ENCODE measurements at places on chromosomes 16 and 17.
A peak's percentile ranks its signal among the peaks of the same experiment; 100 is the strongest.

DNA sequence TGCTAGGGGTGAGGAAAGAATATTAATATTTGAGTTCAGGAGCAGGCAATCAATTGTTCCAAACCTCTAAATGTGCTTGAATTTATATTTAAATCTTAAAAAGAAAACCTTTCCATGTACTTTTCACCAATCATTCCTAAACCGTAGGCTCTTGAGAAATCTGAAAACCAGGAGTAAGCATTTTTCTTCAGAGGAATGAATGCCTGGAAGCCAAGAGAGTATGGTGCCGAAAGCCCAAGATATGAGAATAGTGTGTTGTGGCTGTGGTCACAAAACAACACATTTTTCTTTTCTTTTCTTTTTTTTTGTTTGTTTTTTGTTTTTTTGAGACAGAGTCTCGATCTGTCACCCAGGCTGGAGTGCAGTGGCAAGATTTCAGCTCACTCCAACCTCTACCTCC is 37.6 kb downstream of the TEX2 start:
- DNase-seq: no peak

DNA sequence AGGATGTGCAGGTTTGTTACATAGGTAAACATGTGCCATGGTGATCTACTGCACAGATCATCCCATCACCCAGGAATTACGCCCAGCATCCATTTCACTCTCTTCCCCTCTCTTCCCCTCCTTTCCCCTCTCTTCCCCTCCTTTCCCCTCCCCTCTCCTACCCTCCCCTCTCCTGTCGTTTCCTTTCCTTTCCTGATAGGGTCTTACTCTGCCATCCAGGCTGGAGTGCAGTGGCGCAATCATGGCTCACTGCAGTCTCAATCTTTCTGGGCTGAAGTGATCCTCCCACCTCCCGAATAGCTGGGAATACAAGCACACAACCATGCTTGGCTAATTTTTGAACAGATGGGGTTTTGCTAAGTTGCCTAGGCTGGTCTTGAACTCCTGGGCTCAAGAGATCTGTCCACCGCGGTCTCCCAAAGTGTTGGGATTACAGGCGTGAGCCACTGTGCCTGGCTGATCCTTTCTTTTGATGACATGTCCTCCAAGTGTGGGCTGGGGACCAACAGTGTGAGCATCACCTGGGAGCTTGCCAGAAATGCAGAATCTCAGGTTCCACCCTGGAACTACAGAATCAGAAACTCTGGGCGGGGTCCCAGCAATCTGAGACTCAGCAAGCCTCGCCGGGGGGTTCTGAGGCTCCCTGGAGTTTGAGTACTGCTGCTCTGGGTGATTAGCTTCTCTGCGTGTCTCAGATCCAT is 10.8 kb downstream of the ATP2C2 start:
- DNase-seq: no peak

DNA sequence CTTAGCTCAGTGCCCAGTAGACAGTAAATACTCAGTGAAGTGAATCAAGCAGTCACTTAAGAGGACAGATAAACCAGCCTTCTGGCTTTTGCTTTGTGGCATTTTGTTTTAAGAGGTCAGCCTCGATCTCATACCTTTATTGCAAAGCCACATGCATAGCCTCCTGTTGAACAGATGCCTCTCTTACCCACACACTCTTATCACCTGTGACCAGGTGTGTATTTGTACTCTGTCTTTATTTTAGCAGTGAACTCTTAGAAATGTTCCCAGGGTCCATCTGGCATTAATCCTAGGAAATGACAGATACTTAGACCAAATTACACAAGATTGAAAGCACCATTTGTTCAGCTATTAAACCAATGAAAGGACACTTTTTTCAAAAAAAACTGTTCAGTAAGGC is 1426.5 kb downstream of the CDH11 start:
- no peak for DNase-seq

GRCh38 chr16:72609933-72610332 is 438.0 kb upstream of the PMFBP1 start:
- no peak for DNase-seq

DNA sequence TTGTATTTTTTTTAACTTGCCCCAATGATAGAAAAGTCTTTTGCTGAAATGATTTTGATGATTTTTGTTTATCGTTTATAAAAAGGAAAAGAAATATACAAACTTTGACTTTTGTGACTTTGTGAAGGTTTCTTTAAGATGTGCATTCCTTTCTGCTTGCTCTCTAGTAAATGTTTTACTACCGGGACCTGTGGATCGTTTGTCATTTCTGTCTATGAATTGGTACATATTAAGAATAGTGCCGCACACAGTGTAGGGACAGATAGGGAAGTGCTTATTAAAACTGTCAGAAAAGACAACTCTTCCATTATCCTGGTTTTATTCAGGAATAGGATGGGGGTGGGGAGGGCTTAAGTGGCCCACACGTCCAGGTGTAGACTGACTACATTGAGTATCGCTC is 8.1 kb upstream of the PSMC5 start:
- DNase-seq: no peak

GRCh38 chr16:68062910-68063393 is 22.2 kb upstream of the NFATC3 start:
- DNase-seq: no peak

GRCh38 chr16:56370875-56371659 is 54.3 kb downstream of the AMFR start:
- no peak for DNase-seq

- DNase-seq: peak; percentile 17
Measured at GRCh38 chr17:61862105-61862574, 1.2 kb downstream of the BRIP1 start.

DNA sequence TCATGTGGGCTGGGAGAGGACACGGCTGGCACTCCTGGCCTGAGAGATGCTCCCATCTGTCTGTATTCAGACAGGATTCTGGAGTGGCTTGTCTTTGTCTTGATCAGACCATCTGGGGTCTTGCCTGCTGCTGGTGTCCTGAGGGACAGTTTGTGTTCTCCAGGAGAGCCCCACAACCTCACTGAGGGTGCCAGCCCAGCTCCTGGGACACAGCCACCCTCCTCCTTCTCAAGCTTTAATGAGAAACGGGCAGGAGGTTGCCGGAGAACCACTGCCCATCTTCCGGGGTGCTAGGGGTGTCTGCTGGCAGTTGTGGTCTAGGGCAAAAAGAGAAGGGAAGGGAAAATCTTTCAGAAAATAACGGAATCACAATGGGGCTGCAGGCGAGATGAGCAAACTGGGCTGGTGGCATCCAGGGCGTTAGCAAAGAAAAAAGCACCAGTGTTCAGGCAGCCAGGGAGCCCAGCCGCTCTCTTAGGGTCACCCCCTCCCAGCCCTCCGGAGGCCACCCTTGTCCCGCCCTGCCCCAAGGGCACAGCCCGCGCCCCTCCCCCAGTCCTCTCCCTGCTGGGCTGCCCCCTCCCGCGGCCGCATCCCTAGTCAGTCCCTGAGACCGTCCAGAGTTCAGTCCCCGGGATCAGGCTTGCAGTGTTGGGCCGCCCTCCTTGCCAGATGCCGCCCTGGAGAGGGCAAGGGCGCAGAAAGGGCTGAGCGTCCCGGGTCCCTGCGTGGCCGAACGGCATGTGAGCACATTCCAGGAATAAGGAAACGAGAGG is 824.7 kb downstream of the KCNJ18 start:
- no peak for DNase-seq

DNA sequence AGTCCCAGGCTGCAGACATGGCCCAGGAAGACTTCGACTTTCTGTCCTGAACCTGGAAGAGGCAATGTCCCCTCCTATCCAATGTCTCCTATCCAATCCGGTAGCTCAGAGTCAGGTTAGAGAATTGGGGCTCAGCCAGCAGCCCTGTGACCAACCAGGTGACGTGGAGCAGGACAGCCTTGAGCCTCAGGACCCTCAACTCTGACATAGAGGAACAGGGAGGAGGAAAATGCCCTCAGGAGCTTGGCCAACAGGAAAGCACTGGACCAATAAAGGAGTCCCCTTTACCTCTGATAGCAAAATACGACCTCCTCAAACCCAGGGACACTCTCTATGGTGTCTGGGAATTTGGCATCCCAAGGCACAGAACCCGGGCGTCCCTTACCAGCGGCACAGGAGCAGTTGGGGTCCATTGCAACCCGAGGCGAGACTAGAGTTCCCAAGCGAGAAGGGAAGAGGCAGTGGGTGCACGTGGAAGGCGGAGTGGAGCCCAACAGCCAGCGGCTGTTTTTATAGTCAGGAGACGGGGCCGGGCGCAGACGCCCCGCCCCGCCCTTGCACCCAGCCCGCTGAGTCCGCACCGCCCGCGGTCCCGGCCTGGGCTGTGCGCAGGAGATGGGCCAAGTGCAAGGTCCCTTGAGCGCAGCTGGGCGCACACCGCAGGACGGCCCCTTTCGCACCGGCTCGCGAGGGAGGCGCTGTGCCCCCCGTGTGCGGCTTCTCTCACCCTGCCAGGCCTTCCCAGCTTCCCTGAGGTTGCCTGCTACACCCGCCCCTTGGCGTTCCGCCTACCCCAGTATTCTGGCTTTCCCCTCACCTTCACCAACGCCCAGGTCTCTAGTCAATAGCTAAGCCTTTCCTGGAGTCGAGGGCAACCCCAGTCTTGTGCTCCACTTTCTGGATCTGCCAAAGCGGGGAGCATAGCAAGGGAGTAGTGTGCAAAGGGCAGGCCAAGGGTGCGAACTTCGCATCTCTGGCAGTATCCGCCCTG is at the start of gene MT1G:
MT1G (minus strand) TSS at position 485 of the 991 bp plus-strand sequence; CDS start at position 413, 72 bp downstream.
- DNase-seq: peak; percentile 63

- no peak for DNase-seq
Measured at GRCh38 chr16:24921229-24921628, 75.5 kb downstream of the SLC5A11 start.

DNA sequence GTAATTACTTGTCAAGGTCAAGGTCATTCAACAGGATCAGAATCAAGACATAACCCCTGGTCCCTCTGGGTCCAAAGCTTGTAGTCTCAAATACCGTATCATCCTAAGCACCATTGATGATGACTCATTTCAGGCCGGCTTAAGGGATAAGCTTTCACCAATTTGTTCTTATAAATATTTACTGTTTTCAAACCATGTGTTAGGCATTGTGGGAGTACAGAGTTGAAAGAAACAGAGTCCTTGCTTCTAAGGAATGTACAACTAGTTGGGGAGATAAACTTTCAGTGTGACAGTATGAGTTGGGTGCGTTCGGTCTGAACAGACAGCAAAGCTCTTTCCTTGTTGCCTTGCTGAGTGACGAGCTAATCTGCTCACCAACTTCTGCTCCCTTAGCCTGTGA is 183.5 kb upstream of the MAF start:
- DNase-seq: no peak

DNA sequence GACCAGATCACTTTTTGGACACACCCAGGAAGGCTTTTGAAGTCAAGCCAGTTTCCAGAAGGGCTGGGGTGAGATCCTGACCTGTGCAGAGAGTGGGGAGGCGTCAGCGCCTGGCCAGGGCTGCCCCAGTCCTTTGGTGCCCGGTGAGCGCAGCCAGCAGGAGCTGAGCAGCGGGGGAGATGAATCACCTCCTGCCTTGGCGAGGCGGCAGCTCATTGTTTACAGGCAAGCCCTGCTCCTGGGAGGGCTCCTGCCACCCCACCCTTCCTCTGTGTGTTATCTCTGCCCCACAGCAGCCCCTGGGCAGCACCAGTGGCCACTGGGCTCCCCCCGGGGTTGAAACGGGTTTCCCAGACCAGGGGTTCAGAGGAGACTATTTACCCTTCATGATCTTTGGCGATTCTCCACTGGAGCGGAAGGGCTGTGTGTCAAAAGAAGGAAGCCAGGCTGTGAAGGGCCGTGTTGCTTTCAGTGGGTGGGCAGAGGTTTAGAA is 14.1 kb upstream of the ITGB4 start:
- peak; percentile 84 for DNase-seq

GRCh38 chr16:66596986-66597848 is 7.3 kb upstream of the CMTM3 start:
- DNase-seq: no peak

GRCh38 chr17:79188048-79188447 is 113.4 kb downstream of the ENGASE start:
- DNase-seq: peak; percentile 14

DNA sequence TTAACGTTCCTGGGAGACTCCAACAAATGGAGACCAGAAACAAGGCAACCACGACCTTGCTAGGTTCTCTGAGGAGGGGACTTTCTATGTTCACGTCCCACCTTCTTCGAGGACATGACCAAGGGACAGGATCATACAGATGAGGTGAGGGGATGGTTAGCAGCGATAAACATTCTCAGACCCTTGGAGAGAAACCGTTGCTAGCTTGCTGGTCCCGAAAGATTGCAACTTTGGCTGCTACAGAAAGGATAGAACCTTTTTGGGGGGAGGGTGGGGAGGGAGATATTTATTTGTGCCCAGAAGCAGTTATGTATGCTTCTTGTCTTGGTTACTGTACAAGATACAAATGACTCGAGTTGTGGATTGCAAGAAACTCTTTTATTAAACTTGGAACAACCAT is 35.3 kb upstream of the KCNJ2 start:
- DNase-seq: no peak

GRCh38 chr16:4404247-4404966 is 12.0 kb downstream of the CORO7 start:
- peak; percentile 71 for DNase-seq

- no peak for DNase-seq
Measured at GRCh38 chr17:17714879-17715278, 33.6 kb downstream of the RAI1 start.

DNA sequence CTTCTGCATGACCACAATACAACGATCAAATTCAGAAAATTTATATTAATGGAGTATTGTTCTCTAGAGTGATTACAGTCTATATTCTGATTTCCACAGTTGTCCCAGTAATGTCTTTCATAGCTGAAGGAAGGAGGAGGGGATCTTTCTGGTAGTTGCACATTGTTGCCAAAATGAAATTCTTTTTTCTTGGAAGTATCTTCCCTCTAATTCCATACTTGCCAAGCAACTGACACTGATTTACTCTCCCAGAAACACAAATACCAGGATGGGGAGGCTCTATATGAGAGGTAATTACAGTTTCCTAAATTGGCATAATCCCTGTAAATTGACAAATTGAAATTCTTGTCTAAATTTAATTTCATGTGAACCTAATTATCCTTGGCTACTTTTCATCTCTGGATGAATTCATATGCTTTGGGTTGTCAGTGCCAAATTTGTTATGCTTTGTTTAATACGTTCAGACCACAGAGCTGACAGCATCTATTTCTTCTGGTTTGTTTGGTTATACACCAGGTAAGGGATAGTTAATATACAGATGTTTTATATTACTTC is 30.0 kb downstream of the NOL11 start:
- no peak for DNase-seq

GRCh38 chr17:44350733-44351226 is 5.7 kb downstream of the GRN start:
- peak; percentile 86 for DNase-seq

GRCh38 chr17:52986056-52986662 is 827.6 kb upstream of the CA10 start:
- DNase-seq: no peak

DNA sequence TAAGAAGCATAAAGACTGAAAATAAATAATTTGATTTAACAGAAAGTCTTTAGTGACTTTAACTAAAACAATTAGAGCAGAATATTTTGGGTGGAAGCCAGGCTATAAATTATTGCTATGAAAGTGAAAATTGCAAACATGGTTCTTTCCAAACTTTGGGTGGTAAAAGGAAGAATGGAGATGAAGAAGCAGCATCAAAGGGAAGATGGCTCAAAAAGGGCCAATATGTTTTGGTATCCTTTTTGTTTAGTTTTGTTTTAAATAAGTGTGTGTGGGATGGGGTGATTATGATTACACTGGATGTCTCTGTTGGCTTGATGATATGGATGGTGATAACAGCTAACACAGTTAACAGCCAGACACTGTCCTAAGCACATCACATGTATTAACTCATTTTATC is 153.7 kb downstream of the CYB561 start:
- DNase-seq: peak; percentile 51

- DNase-seq: no peak
Measured at GRCh38 chr17:78020717-78021108, 62.2 kb downstream of the TNRC6C start.

All from erythroblast (primary cell).